ENCODE measurements at places on chromosomes 4 and X. TPM values are rescaled to one million over a fixed set of nuclear protein-coding genes. Genes with fewer than 3 reads are reported as not detected.

The REST gene
- total RNA-seq: 92.2 TPM

DNA sequence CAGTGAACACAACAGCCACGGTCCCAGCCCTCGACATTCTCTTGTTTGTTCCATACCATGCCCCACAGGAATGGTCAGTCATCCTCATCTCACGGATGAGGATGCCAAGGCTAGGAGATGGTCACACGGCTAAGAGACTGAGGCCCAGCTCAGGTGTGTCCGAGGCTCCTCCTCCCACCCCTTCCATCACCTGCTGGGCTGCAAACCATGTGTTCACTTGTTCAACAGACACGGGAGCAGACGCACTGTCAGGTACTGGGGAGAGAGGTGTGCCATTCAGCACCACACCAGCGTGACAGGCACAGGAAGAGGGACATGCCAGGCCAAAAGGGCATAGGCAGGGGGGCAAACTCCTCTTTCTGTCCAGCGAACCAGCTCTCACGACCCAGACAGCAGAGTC is 45.9 kb downstream of the ABLIM2 start:
- H3K4me1 ChIP-seq: no peaks in the 10 kb centered on the region
- no peaks in the 10 kb centered on the region for H3K36me3 ChIP-seq
- DNase-seq: no peak

DNA sequence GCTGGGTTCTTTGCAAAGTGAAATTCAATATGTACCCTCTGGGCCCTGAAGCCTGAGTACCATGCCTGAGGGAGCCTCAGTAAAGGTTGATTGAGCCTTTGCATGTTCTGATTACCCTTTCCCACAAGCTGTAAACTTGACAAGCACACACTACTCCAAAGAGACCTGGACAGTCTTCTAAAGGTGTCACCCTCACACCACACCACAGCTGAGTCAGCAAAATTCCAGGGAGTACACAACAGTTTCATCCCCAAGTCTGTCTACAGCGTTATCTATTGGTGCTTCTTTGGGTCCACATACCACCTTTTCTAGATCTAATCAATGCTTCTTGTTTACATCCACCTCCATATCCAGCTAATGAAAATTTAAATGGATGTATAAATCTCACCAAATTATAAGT is 180.8 kb downstream of the AMELX start:
- no peaks in the 10 kb centered on the region for H3K27me3 ChIP-seq
- no peaks in the 10 kb centered on the region for H3K36me3 ChIP-seq
- H3K4me1 ChIP-seq: no peaks in the 10 kb centered on the region

GRCh38 chrX:30831082-30831481 is 58.0 kb downstream of the TAB3 start:
- no peak overlapping the region for H3K4me3 ChIP-seq
- no peaks in the 10 kb centered on the region for H3K4me1 ChIP-seq
- H3K36me3 ChIP-seq: peaks cover 8% of the 10 kb centered on the region
- H3K27ac ChIP-seq: no peak overlapping the region

DNA sequence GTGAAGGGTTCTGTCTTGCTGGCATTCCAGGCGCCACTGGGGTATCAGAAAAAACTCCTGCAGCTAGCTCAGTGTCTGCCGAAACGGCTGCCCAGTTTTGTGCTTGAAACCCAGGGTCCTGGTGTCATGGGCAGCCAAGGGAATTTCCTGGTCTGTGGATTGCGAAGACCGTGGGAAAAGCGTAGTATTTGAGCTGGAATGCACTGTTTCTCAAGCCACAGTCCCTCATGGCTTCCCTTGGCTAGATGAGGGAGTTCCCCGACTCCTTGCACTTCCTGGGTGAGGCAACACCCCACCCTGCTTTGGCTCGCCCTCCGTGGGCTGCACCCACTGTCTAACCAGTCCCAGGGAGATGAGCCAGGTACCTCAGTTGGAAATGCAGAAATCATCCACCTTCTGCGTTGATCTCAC is 40.1 kb downstream of the NOP14 start:
- H3K4me3 ChIP-seq: no peak overlapping the region
- peaks cover 7% of the 10 kb centered on the region for H3K4me1 ChIP-seq
- H3K27me3 ChIP-seq: no peaks in the 10 kb centered on the region
- H3K36me3 ChIP-seq: peaks cover 85% of the 10 kb centered on the region
- peak; percentile 75 for DNase-seq

DNA sequence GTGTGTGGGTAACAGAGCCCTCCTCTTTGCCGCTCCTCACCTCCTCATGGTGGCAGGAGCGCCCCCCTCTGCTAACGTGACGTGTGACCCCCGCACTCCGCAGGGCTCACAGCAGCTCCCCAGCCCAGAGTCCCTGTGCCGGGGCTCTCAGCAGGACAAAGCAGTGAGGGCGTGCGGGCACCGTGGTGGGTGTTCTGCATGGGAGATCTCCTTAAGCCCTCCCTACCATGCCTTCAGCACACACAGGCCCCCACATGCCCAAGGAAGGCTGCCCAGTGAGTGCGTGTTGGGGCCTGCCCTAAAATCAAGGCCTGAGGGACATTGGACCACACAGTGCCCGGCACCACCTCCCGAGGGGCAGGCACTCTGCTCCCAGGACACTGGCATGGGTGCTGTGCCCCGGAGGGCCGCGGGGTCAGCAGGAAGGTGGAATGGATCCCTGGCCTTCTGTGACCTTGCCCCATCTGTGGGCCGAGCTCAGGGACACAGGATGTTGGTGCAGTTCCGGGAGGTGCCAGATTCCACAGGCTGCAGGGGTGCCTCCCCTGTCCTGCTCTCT is 10.1 kb downstream of the PSAPL1 start:
- H3K4me3 ChIP-seq: no peak overlapping the region
- no peaks in the 10 kb centered on the region for H3K4me1 ChIP-seq
- DNase-seq: peak; percentile 57
- H3K27me3 ChIP-seq: no peaks in the 10 kb centered on the region

- no peak overlapping the region for H3K27ac ChIP-seq
- no peak overlapping the region for H3K4me3 ChIP-seq
- no peak for DNase-seq
- no peaks in the 10 kb centered on the region for H3K36me3 ChIP-seq
Measured at GRCh38 chrX:138648568-138648967, 62.9 kb downstream of the FGF13 start.

- H3K27ac ChIP-seq: no peak overlapping the region
- no peak for DNase-seq
- no peaks in the 10 kb centered on the region for H3K4me1 ChIP-seq
- peak overlapping the region; percentile 27 for H3K4me3 ChIP-seq
- H3K27me3 ChIP-seq: no peaks in the 10 kb centered on the region
Measured at GRCh38 chr4:99934891-99935290, 11.5 kb downstream of the DNAJB14 start.

GRCh38 chr4:113384600-113384999 is 335.1 kb downstream of the ANK2 start:
- H3K4me1 ChIP-seq: peaks cover 9% of the 10 kb centered on the region
- H3K36me3 ChIP-seq: peaks cover 63% of the 10 kb centered on the region
- H3K27ac ChIP-seq: no peak overlapping the region
- no peak for DNase-seq

- no peaks in the 10 kb centered on the region for H3K27me3 ChIP-seq
- no peaks in the 10 kb centered on the region for H3K4me1 ChIP-seq
- no peaks in the 10 kb centered on the region for H3K36me3 ChIP-seq
- no peak for DNase-seq
Measured at GRCh38 chr4:101393256-101393655, 45.9 kb upstream of the PPP3CA start.

- H3K4me1 ChIP-seq: no peaks in the 10 kb centered on the region
- no peak overlapping the region for H3K4me3 ChIP-seq
Measured at GRCh38 chr4:92270908-92271307, 32.9 kb upstream of the GRID2 start.

All from endodermal cell (in vitro differentiated cells).